ENCODE measurements at places on chromosomes 6 and 20.

- no peak for DNase-seq
Measured at GRCh38 chr6:128397996-128398395, 122.4 kb downstream of the PTPRK start.

DNA sequence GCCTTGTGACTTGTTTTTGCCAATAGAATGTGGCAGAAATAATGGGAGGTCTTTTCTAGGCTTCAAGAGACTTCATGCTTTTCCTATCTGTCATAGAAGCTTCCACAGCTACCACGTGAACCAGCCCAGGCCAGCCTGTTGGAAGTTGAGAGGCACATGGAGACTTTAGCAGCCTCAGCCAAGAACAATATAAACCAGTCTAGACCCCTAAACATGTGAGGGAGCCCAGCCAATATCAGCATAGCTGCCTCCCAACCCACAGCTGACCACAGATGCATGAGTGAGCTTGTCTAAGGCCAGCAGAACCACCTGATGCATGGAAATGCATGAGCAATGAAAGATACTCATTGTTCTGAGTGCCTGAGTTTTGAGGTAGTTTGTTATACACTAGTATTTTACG is 540.7 kb upstream of the BTBD3 start:
- DNase-seq = no peak

- DNase-seq = no peak
Measured at GRCh38 chr6:157079771-157080170, 243.5 kb downstream of the TMEM242 start.

DNA sequence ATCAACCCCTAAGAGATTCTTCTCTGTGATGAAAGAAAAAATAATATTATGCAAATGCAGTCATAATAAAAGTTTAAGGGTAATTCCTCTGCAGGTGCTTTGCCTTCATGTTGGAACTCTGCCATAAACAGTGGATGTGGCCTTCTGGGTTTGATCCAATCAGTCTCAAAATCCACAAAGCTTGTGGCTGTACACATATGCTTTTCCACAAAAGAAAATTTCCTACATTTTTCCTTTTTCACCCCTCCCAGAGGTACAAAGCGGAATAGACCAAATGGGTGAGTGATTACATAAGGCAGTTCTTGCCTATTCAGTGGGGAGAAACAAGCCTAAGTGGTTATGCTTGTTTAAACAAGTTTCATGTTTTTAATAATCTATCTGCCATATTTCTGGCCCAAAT is 16.7 kb downstream of the CALHM5 start:
- no peak for DNase-seq

DNA sequence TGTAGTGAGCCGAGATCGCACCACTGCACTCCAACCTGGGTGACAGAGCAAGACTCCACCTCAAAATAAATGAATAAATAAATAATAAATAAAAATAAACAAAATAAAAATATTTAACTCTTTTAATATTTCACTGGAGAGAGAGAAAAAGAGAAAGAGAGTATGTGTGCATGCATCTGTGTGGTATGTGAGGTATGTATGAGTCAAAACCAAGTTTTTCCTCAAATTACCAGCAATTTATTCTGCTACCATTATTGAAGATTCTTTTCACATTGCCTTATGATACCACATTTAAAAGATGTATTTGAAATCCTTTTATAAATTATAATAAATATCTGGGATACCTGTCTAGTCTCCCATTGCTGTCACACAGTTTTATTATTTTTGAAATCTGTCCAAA is 122.1 kb downstream of the CD164 start:
- DNase-seq = no peak

DNA sequence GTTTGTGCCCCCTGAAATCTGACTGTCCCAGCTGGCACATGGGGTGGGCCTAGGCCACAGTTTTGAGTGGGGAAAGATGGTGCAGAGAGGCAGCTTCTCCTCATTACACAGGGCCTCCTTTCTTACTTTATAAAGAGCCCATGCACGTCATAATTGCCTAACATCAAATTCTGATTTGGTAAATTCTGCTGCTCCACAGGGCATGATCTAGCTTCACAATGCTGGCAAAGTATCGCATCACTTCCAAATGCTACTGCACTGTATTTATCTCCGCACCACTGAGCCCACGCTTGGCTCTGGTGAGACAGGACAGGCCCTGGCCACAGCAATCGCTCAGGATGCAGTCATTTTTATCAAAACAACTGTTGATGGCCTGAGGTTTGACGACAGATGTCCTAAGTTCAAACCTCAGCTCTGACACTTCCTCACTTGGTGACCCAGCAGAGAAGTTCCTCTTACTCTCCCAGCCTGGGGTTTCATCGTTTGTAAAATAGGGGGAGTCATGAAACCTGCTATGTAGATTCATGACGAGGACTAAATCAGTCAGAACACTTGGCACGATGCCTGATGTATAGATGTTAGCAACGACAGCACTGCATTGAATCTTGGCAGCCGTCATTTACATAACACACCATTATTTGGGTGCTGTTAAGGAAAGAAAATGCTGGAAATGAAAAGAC is 187.9 kb downstream of the TTLL2 start:
- DNase-seq = no peak

DNA sequence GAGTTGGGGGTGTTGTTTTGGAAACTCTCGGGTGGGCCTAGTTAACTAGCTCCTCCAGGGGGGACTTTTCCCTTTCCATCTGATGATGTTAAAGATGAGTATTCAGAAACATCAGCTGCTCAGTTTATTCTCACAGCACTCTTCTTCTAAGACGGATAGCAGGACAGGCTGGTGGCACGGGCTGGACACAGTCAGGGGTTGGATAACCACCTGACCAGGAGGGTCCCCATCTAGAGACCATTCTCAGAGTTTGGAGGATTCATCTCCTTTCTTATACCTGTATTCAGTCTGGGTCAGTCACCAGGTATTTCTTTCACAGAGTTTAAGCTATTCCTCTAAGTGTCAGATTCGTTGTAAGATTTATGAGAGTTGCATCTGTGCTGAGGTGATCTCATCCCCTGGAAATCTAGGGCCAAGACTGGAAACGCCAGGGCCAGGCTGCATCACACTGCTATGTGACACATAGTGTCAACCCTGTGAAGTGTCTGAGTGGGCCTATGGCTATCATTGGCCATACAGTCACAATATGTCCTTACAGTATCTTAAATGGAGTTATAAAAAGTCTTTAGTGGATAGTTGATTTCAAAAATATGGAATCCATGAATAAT is 111.7 kb downstream of the FAM50B start:
- DNase-seq = no peak

GRCh38 chr6:170388113-170388512 is 81.6 kb downstream of the FAM120B start:
- DNase-seq = no peak

GRCh38 chr6:158039178-158039557 is 57.5 kb downstream of the SYNJ2 start:
- no peak for DNase-seq

DNA sequence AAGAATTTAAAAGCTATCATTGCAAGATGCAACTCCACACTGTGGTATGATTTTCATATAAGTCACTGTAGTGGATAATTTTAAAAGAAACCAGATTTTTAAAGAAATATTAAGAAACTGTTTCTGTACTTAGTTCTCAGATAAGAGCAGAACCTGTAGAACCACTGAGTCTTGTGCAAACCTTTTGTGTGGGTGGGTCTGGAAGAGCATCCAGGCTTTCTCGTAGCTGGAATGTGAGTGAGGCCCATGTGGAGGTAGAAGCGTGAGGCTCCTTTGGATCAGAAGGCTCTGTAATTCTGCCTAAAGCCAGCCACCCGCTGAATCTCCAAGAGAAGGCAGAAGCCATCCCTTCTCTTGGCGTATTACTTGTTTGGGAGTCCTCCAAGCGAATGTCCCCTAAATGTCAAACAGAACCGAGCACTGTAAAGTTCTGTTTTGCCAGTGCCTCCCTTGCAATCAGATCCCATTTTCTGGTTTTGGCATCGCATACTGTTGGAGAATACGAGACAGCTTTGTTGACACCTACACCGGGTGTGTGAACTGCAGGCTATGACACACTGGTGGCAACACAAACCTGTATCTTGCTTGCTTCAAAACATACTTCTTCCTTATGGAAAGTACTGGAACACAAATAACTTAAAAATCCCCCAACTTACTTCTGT is 188.7 kb downstream of the FOXC1 start:
- DNase-seq = no peak

DNA sequence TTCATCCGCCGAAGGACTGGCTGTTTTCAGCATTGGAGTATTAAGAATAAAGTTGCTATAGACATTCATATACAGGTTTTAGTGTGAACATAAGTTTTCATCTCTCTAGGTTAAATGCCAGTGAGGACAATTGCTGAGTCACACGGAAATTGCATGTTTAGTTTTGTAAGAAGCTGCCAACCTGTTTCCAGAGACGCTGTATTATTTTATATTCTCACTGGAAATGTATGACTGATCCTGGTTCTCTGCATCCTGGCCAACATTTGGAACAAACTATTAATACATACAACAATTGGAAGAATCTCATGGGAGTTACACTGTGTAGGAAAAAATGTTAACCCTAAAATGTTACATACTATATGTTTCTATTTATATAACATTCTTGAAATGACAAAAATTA is 16.7 kb upstream of the TGM6 start:
- no peak for DNase-seq

DNA sequence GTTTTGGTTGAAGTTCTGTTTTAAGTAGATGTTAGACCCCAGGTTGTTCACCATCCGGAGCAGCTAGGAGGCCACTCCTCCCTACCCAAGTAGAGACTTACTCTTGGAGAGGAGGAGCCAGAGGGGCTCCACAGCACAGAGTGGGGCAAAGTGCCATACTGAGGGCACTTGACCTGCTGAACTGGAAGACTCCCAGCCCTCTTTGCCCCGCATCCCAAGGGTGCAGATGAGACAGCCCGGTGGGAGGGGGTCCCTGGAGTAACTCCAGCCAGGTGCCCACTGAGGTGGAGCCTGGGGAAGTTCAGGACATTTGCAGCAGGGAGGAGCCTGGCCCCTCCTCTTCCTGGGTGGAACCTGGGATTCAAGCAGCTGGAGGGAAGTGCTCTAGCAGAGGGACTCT is 102.1 kb upstream of the GPR6 start:
- no peak for DNase-seq

GRCh38 chr20:22617160-22617559 is 32.8 kb upstream of the FOXA2 start:
- DNase-seq = no peak

GRCh38 chr6:42152024-42152423 is 9.6 kb upstream of the C6orf132 start:
- DNase-seq = no peak

- no peak for DNase-seq
Measured at GRCh38 chr6:159315562-159315961, 146.4 kb downstream of the FNDC1 start.

DNA sequence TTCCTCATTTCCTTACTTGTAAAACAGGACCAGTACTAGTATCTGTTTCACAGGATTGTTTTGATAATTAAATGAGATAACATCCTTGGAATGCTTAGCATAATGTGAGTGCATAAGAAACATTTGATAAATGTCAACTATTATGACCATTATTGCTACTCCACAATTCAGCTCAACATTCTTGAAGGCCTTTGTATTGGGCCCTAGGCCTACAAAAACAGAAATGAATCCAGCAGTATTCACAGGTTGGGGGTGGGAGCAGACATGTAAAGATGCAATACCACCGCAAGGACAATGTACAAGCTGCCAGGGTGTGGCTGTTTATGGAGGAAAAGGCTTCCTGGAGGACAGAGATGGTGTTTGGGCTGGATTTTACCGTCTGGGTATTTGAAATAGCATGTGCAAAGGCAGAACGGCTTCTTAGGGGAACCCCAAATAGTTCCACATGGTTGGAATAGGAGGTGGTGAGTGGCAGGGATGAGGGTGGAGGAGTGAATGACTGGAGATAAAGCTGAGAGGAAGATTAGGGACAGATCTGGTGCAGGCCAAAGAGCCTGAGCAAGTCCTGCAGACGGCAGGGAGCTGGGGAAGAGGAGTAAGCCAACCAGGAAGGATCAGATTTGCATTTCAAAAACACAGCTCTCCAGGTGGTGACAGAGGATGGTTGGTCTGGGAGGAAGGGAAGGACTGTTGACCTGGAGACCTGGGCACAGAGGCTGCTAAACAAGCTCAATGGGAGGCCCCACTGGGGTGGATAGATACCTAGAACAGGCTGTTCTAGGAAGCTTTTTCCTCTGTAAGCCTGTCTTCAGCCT is 57.0 kb upstream of the EPB41L1 start:
- no peak for DNase-seq

DNA sequence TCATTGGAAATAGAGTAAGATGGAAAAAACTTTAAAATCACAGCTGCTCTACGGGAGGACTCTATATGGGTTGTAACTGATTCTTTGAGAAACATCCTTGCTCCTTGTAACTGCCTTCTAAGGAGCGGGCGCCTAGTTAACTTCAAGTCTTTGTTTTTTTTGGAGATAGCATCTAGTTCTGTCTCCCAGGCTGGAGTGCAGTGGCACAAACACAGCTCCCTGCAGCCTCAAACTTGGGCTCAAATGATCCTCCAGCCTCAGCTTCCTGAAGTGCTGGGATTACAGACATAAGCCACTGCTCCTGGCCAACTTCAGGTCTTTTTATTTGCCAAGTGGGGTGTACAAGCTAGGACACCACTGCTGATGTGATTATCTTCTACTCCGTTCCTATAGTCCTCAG is 506.4 kb upstream of the SOX4 start:
- no peak for DNase-seq

GRCh38 chr6:67896476-67896875 is 738.6 kb upstream of the ADGRB3 start:
- no peak for DNase-seq

DNA sequence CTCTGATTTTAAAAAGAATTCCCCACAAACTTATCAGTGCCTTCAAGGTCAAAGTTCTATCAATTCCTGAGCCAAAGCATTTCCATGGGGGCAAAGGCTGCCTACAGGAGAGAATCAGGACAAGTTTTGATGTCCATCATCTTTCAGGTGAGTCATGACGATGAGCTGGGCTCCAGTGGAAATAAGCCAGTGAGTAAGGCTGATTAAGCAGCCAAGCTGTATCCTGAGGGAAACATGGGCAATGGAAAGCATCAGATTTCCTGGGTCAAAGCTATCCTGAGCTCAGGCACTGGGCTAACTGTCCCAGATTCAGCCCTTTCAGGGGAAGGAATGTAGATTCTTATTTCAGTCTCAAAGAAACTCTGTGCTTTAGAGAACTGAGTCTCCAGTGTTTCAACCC is 377.4 kb downstream of the CD109 start:
- DNase-seq = no peak

DNA sequence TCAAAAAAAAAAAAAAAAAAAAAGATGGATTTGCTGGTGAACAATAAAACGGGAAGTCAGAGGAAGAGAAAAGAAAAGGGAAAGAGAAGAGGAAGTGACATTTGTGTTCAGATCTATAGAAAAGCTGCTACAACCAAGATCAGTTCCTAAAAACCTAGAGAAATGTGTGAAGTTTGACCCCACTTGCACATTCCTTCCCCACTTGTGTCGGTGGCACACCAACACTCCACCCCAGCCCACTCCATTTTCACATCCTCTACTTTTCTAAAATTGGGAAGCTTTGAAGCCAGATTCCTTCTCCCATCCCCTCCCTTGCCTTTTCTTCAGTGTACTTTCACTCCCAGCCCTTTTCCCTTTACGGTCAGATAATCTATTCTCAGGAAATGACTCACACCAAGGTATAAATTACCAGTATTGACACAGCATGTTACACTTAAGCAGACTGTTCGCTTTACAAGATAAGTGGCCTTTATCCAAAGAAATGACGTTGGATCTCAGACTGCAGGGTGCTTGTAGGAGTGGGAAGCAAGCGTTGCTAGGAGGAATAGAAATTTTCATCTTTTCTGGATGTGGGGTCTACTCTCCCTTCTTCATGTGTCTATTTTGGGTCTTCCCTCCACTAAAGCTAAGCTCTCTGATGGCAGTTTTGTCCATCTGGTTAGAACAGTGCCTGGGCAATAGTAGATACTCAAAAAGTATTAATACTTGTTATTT is 92.5 kb upstream of the ADGRF1 start:
- DNase-seq = peak; percentile 6

GRCh38 chr6:42224222-42225028 is 6.8 kb upstream of the MRPS10 start:
- no peak for DNase-seq
